ENCODE measurements at places on chromosomes 1 and 21. TPM values are rescaled to one million over a fixed set of nuclear protein-coding genes. Genes with fewer than 3 reads are reported as not detected.
A peak's percentile ranks its signal among the peaks of the same experiment; 100 is the strongest.

DNA sequence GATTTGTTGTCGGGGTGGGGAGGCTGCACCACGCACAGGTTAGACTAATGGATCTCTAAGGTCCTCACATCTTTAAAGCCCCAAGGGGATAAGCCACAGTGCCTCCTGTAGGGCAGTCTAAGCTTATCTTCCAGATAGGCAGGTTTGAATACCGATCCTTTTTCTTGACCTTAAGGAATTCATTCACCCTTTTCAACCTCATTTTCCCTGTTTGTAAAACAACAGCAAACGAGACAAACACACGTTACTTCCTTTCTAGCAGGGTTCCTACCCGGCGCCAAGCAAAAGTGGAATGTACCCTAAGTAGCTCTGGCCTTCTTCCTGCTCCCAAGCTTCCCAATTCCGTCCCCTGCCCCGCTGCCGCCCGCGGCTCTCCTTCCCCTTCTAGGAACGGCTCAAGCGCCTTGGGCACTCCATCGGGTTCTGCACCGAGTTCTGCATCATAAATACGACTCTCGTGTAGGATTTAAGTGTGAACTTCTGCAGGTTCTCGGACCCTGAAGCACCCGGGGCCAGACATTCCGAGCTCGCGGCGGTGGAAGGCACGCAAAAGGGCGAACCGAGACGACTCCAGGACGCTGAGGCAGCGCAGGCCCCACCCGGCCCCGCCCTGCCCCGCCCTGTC, 548 bp upstream of the CDC20 start:
- DNase-seq = peak; percentile 17
- peaks cover 14% of the 10 kb centered on the region for H3K36me3 ChIP-seq
- H3K4me3 ChIP-seq = peak overlapping the region; percentile 87
- H3K4me1 ChIP-seq = peaks cover 21% of the 10 kb centered on the region
- peak overlapping the region; percentile 67 for H3K27ac ChIP-seq
- H3K27me3 ChIP-seq = no peaks in the 10 kb centered on the region

GRCh38 chr1:29875557-29876028, 639.3 kb downstream of the PTPRU start:
- no peak overlapping the region for H3K4me3 ChIP-seq
- no peaks in the 10 kb centered on the region for H3K27me3 ChIP-seq
- H3K36me3 ChIP-seq = no peaks in the 10 kb centered on the region
- no peaks in the 10 kb centered on the region for H3K4me1 ChIP-seq
- DNase-seq = no peak

The UBIAD1 gene
- 30.3 TPM for total RNA-seq

The RNU1-1 gene
- total RNA-seq = 3,866 TPM

GRCh38 chr1:15023205-15023604, 130.3 kb upstream of the TMEM51 start:
- no peak for DNase-seq
- no peak overlapping the region for H3K4me3 ChIP-seq
- H3K27ac ChIP-seq = no peak overlapping the region
- H3K27me3 ChIP-seq = no peaks in the 10 kb centered on the region
- no peaks in the 10 kb centered on the region for H3K4me1 ChIP-seq
- H3K36me3 ChIP-seq = no peaks in the 10 kb centered on the region
